HTR-8/SVneo (cell line): ENCODE measurements at places on chromosomes 5 and 9.

DNA sequence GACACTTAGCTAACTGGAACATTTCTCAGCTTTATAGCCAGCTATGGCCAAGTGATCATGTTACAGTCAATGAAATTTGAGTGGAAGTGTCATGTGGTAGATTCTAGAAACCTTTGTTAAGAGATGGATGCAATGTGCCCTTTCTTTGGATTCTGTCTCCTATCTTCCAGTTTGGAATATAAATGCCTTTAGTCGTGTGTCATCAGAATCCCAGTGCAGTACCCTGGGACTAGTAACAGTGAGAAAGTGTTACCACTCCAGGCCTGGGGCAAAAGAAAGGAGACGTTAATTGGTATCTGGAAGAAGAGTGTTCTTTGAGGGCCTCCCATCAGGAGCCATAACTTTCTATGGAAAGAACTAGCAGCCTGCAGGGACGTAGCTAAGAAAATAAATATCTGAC is 149.6 kb downstream of the SNX18 start:
- no peak for DNase-seq

DNA sequence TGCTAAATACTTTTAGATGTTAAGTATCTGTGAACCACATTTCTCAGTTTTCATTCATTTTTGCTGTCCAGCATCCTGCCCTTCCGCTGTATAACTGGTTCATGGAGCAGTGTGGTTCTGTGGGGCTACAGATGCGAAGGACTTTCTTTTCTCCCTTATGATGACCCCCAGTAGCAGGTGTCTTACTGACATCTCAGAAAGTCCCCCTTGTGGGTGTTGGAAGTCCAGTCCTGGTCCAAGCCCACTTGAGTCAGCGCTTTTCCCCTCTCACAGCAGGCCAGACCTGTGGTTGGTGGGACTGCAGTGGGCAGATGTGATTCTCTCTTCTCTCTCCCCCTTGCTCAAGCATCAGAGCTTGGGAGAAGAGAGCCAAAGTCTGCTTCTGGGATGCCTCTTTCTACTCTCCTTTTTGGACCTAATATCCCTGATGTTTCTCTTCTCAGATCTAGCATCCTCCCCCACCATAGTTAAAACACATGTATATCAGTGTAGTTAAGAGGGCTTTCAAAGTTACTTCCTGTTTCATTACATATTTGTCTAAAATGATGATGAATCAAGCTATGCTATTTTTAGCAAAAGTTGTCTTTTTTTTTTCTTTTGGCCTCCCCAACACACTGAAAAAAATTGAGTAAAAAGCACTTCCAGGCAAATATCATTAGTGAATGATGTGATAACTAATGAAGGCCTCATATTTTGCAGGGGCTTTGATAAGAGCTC is 119.5 kb upstream of the ZNF618 start:
- no peak for DNase-seq

DNA sequence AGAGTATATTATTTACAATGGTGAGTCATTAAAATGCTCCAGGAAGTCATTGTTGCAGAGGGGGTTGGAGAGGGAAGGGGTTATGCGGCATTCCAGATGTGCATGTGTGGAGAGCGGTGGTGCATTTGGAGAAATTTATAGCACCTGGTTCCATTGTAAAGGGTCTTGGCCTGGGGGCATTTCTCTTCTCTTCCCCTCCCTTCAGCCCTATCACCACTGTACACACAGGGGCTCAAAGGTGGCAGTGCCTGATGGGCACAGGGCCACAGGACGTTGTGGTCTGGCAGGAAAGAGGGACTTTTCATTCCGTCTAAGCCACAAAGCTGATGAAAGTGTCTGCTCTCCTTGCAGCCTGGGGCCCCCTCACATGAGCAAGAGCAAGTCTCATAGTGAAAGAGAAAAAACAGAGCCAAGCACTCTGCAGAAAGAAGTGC is 442.4 kb upstream of the ZNF462 start:
- DNase-seq = no peak

- DNase-seq = no peak
These were observed 34.0 kb downstream of the PTPN3 start for GRCh38 chr9:109463924-109464625.

- no peak for DNase-seq
These were observed 483.3 kb downstream of the CTNND2 start for GRCh38 chr5:11420969-11421368.
